ENCODE measurements at places on chromosomes 3 and 15.

- no peak for DNase-seq
These were observed 61.6 kb upstream of the CTDSPL start for GRCh38 chr3:37800022-37800551.

DNA sequence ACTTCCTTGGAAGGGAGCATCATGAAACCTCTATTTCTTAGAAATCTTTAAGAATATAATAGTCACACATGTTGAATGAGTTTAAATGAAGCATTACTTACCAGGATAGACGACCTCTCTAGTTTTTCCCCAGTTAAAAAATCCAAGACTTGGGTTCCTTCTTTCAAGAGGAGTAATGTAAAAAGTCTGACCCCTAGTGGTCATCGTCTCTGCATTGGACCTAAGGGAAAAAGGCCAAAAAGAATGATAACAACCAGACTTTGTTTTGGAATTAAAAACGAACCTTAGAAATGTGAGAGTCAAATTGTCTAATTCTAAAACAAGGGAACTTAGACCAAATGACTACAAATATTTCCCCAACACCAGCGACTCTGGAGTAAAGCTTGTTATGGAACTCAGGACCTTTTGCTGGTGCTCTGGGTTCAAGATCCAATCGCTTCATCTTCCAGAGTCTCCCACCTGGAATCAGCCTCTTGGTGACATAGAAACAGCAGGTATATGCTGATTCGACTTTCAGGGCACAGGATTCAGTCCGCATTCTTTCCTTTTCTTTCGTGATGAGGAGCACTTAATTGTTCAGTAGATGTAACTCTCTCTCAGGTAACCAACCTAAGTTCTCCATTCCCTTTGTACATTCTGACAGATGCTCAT lies 214.8 kb upstream of the TPRG1 start:
- DNase-seq = no peak

- no peak for DNase-seq
These were observed 45.1 kb downstream of the NOX5 start for GRCh38 chr15:69059557-69059943.

DNA sequence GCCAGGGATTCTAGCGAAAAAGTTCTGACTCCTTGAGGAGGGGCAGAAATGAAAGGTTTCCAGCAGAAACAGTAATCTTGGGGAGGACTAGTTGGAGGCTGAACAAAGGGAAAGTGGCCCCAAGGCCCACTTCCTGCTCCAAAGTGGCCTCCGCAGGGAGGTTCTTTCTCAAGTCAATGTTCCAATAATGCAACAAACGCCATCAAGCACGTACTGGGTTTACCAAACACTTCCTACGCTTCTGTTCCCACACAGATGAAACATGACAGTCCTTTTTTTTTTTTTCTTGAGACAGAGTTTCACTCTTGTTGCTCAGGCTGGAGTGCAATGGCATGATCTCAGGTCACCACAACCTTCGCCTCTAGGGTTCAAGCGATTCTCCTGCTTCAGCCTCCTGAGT lies 9.6 kb upstream of the RCCD1 start:
- no peak for DNase-seq

DNA sequence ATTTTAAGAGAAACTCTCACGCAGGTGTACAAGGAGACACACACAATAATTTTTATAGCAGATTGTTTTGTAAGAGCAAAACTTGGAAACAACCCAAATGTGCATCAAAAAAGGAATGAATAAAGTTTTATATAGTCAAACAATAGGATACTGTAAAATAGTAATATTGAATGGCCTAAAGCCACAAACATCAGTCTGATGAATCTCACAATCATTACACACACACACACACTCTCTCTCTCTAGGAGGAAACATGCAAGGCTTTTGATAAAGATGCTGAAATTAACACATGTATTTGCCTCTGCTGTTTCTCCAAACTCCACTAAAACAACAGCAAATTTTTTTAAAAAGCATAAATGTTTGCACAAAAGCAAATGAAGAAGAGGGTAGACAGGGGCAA lies 37.3 kb downstream of the ADIPOQ start:
- no peak for DNase-seq

DNA sequence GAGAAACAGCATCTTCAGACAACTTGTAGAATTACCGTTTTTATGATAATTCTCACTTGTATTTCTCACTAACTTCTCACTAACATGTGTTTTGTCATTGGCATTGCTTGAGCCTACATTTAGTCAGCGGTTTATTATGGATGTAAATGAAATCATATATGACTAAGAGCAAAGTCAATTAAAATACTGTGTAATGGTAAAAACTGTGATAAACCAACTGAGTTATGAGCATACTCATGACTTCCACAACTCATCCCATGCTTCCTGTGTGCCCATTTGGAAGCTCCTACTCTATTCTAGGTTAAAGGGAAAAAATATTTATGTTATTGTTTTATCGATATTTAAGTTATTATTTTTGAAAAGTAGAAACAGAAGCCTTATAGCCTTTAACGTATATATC lies 12.8 kb downstream of the PXK start:
- no peak for DNase-seq

DNA sequence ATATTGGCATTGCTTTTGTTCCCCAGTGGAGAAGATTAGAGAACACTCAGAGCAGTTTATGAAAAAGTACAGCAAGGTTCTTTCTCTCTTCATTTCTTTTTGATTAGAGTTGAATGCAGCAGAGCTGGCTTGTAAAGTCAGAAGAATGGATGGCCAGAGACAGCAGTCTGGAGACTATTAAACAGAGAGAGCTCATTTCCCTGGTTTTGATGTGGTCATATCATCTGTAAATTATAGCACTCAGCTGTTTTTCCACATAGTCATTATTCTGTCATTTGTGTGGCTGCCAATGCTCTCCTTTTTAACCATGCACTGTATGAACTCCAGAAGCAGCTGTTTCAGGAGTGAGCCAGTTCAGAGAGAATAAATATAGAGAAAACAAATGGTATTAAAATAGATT lies 177.4 kb upstream of the CRBN start:
- no peak for DNase-seq

GRCh38 chr3:172606021-172606420 lies 82.8 kb upstream of the TNFSF10 start:
- DNase-seq = no peak

- no peak for DNase-seq
These were observed 361.0 kb upstream of the NECTIN3 start for GRCh38 chr3:110710603-110711002.

DNA sequence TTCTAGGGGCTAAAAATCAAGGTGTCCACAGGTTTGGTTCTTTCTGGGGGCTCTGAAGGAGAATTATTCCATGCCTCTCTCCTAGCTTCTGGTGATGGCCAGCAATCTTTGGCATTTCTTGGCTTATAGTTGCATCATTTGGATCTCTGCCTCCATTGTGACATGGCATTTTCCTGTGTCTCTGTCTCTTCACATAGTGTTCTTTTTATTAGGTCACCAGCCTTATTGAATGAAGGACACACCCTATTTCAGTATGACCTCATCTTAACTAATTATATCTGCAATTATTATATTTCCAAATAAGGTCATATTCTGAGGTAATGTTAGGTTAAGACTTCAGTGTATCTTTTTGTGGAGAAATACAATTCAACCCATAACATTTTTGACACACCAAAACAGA lies 3.2 kb upstream of the GBE1 start:
- DNase-seq = no peak

- DNase-seq = no peak
These were observed 9.5 kb downstream of the RPS17 start for GRCh38 chr15:82530606-82531379.

Measured in stimulated activated CD4-positive, alpha-beta T cell treated with anti-CD3 and anti-CD28 coated beads, Interleukin-12 subunit alpha, Interleukin-12 subunit beta, amount 100 ng/mL, for 48 hours (primary cell).